ENCODE measurements at places on chromosomes 2 and 18. TPM values are rescaled to one million over a fixed set of nuclear protein-coding genes. Genes with fewer than 3 reads are reported as not detected.

The DSG4 gene
- total RNA-seq, result not detected

The SOX11 gene
- total RNA-seq, result not detected

The ARHGAP15 gene
- 47.0 TPM for total RNA-seq

The TMEM178A gene
- 0.16 TPM for total RNA-seq

The CNNM4 gene
- 6.2 TPM for total RNA-seq

Measured in activated naive CD8-positive, alpha-beta T cell treated with anti-CD3 and anti-CD28 coated beads for 36 hours (primary cell).